T-helper 17 cell (primary cell): ENCODE measurements at places on chromosomes 3 and 15.

GRCh38 chr15:40029979-40030893 is 8.7 kb downstream of the SRP14 start:
- no peak for DNase-seq

DNA sequence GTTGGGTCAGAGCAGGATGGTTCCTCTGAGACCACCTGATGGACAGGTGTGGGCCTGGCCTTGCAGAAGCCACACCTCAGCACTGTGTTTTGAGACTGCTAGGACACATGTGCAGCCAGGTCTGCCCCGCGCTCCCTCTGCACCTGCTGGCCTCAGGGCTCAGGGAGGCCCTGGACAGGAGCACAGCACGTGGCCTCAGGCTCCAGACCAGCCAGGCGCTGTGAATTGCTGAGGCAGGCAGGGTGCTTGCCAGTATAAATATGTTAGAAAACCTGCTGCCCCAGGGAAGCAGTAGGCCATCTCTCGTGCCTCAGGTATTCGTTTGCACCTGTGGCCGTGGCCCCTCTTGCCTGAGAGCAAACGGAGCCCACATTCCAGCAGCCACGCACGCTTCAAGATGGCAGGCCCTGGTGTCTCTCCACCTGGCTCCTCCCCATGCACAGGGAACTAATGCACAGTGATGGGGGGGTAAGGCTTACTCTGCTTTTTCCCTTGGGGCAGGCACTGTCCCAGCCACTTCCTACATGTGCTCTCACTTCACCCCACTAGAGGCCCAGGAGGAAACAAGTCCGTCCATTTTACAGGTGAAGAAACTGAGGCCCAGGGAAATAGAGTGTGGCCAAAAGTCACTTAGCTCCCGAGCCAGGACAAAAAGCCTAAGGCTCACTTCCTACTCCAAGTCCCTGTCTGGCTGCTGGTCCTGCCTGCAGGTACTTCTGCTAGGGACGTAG is 20.4 kb downstream of the SEC61A1 start:
- no peak for DNase-seq

- DNase-seq = no peak
Observed at GRCh38 chr3:109897734-109898133, 560.4 kb upstream of the DPPA4 start.

GRCh38 chr15:63752075-63752684 is 81.6 kb downstream of the HERC1 start:
- DNase-seq = no peak

- DNase-seq = no peak
Observed at GRCh38 chr15:51736069-51736468, 1.4 kb downstream of the LYSMD2 start.

DNA sequence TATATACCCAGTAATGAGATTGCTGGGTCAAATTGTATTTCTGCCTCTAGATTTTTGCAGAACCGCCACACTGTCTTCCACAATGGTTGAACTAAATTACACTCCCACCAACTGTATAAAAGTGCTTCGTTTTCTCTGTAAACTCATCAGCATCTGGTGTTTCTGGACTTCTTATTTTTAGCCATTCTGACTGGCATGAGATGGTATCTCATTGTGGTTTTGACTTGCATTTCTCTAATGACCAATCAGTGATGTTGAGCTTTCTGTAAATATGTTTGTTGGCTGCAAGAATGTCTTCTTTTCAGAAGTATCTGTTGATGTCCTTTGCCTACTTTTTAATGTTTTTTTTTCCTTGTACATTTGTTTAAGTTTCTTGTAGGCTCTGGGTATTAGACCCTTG is 182.9 kb upstream of the TRIM42 start:
- no peak for DNase-seq

- no peak for DNase-seq
Observed at GRCh38 chr3:5787861-5788488, 600.5 kb downstream of the EDEM1 start.

- DNase-seq = no peak
Observed at GRCh38 chr15:62173215-62173614, 8.1 kb upstream of the C2CD4B start.

GRCh38 chr3:24598695-24599470 is 104.2 kb upstream of the THRB start:
- DNase-seq = no peak

DNA sequence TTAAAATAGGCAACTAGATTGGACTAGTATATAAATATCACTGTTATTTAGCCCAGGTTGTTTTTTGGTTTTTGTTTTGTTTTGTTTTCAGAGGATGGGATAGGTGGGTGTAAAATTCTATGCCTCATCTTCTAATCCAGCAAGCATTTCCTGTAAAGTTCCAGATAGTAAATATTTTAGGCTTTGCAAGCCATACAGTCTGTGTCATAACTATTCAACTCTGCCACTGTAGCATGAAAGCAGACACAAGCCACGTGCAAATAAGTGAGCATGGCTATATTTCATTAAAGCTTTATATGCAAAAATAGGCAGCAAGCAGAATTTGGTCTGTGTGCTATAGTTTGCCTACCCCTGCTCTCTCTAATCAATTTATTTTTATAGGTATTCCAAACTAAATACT is 657.3 kb upstream of the TGFBR2 start:
- no peak for DNase-seq

DNA sequence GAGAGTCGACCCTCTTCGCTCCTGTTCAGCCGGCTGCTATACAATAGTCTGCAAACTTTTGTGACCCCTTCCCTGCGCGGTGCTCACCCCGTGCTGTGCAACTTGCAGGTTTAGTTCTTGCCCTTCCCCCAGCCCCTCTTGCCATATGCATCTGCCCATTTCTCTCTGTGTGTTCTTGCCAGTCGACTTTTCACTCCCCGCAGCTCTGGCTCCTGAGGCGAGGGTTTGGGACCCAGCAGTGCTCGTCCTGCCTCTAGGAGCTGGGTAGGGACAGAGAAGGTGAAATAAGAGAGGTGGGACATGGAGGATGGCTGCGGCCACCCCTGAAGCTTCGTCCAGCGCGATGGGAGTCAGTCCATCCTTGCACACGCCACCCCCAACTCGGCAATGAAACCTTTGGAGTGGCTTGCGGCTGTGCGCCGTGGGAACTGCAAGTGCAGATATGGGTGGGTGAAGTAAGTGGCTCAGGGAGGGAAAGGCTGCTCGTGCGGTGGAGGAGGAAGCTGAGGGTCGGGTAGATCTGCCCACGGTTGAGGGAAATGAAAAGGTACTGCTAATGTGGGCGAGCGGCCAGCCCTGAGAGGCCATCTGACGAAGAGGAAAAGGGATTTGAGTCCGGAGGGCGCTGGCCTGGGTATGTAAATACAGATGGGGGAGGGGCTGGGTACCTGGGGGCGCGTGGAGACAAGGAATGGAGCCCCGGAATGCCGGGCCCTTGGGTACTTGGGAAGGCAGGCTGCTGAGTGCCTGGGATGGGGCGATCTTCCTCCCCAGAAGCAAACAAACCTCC is 1.0 kb downstream of the LRRC3B start:
- DNase-seq = no peak

- no peak for DNase-seq
Observed at GRCh38 chr3:155872904-155873646, 2.6 kb downstream of the GMPS start.

DNA sequence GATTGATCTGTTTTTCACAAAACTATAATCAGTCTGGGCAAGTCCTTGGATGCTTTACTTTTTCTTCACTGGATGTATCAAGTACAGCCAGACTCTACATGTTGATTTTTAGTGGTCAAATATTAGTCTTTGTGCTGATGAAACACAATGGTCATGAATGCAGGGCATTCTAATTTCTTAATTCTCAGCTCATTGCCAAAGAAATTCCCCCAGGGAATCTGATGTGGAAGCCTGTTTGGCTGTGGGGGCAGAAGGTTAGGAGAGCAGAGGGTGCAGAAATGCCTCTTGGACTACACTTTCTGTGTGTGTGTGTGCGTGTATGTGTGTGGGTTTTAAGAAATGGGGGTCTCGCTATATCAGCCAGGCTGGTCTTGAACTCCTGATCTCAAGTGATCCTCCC is 48.7 kb upstream of the HACD2 start:
- DNase-seq = no peak

GRCh38 chr3:74282202-74282601 is 332.3 kb downstream of the CNTN3 start:
- no peak for DNase-seq

- no peak for DNase-seq
Observed at GRCh38 chr15:96362755-96363651, 32.5 kb downstream of the NR2F2 start.

GRCh38 chr3:61583890-61584875 is 22.8 kb downstream of the PTPRG start:
- DNase-seq = no peak

GRCh38 chr3:94417963-94418455 is 355.1 kb downstream of the NSUN3 start:
- no peak for DNase-seq

- no peak for DNase-seq
Observed at GRCh38 chr3:71579935-71580406, 3.6 kb downstream of the FOXP1 start.

GRCh38 chr15:26882112-26882511 is 15.2 kb downstream of the GABRA5 start:
- DNase-seq = no peak

- no peak for DNase-seq
Observed at GRCh38 chr3:139187648-139188047, 143.0 kb upstream of the PRR23C start.

GRCh38 chr3:99850608-99851007 is 32.9 kb downstream of the CMSS1 start:
- DNase-seq = no peak

- DNase-seq = no peak
Observed at GRCh38 chr15:38508647-38509046, 54.7 kb downstream of the FAM98B start.

- no peak for DNase-seq
Observed at GRCh38 chr15:100925480-100925879, 6.3 kb downstream of the LRRK1 start.

DNA sequence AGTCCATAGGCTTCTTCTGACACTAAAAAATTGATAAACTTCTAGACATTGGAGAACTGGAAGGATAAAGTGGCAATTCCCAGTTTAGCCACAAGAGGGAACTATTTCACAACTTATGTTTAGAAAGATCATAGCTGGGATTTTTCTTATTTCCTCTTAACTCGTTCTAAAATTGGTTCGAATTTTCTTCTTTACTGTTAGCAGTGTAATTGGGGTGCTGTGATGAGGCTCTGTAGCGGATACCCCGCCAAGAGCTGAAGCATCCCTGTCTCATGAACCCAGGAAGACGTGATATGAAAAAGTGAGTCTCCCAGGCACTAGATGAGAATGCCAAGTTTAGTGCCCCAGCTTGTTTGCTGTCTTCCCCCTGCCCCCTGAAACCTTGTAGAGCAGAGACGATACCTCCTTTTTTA is 85.1 kb downstream of the PDCD6IP start:
- no peak for DNase-seq

DNA sequence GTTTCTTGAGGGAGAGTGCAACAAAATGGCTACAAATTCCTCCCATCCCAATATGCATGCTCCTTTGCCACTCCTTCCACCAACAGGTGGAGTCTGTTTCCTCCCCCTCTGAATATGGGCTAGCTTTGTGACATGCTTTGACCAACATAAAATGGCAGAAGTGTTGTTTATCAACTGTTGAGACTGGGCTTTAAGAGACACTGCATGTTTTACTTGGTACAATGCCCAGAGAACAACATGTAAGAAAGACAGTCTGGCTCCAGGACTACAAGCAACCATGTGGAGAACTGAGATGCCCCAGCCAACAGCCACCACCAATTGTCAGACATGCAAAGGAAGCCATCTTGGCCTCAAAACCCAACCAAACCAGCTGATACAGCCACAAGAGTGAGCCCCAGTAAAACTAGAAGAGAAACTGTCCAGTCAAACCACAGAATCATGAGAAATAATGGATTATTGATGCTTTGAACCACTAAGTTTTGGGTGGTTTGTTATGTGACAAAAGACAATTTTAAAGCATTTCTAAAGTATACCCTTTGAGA is 40.5 kb downstream of the NUDT16 start:
- DNase-seq = no peak

- DNase-seq = no peak
Observed at GRCh38 chr3:141436180-141436579, 50.6 kb upstream of the RASA2 start.

GRCh38 chr3:56855856-56856512 is 54.2 kb upstream of the ARHGEF3 start:
- DNase-seq = no peak

DNA sequence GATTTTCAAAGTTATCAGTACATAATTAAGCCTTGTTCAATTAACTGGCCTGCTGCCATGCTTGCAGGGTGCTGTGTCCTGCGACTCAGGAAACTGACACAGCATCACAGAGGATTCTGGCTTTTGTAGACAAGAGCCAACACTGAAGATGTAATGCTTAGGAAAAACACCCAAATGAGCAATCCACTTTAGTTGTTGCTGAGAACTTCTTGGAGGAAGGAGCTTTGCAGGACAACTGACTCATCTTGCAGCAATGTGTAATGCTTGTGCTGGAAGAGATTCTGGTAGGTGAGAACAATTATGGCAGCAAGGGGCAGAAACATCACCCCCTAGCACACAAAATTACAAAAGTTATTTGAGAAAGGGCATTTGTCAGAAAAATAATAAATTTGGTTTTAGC is 67.6 kb downstream of the NLGN1 start:
- DNase-seq = no peak
